Tibial artery (tissue), 4 donors: ENCODE measurements at places on chromosomes 12 and 14.

DNA sequence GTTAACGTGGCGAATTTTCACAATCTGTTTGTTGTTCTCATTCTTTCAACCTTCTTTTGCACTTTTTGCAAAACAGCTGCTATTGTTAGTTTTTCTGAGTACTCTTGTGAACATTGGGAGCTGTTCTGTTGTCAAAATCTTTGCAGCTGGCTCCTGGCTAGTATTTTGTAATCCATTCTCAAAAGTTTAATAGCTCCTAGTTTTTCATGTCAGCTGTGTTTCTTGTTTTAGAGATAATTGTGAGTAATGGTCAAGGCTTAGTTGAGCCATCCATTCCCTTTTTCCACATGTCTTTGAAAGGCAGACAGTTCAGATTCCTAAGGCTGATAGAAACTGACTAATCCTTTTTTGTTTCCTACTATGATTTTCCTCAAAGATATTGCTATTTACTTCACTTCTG is 39.1 kb upstream of the CRADD start:
- no peak overlapping the region for H3K27ac ChIP-seq
- no peaks in the 10 kb centered on the region for H3K4me1 ChIP-seq
- no peak for DNase-seq
- no peaks in the 10 kb centered on the region for H3K27me3 ChIP-seq

GRCh38 chr12:54240971-54241588 is 38.8 kb downstream of the CBX5 start:
- no peaks in the 10 kb centered on the region for H3K4me1 ChIP-seq
- H3K27ac ChIP-seq = no peak overlapping the region
- no peaks in the 10 kb centered on the region for H3K27me3 ChIP-seq
- DNase-seq = no peak
- H3K4me3 ChIP-seq = no peak overlapping the region
- peaks cover 49% of the 10 kb centered on the region for H3K36me3 ChIP-seq

GRCh38 chr12:30837595-30837994 is 82.8 kb upstream of the CAPRIN2 start:
- no peaks in the 10 kb centered on the region for H3K4me1 ChIP-seq
- H3K27me3 ChIP-seq = no peaks in the 10 kb centered on the region
- no peak for DNase-seq

GRCh38 chr14:61203081-61203753 is 77.9 kb downstream of the TMEM30B start:
- H3K4me3 ChIP-seq = no peak overlapping the region
- DNase-seq = no peak
- H3K4me1 ChIP-seq = no peaks in the 10 kb centered on the region
- H3K27me3 ChIP-seq = no peaks in the 10 kb centered on the region
- no peak overlapping the region for H3K27ac ChIP-seq
- H3K36me3 ChIP-seq = no peaks in the 10 kb centered on the region

GRCh38 chr12:123243671-123244262 is 10.5 kb downstream of the MTRFR start:
- no peak overlapping the region for H3K4me3 ChIP-seq
- DNase-seq = no peak
- no peaks in the 10 kb centered on the region for H3K36me3 ChIP-seq
- no peaks in the 10 kb centered on the region for H3K27me3 ChIP-seq
- peaks cover 15% of the 10 kb centered on the region for H3K4me1 ChIP-seq

GRCh38 chr14:54301359-54301758 is 95.4 kb upstream of the CDKN3 start:
- H3K36me3 ChIP-seq = no peaks in the 10 kb centered on the region
- no peak for DNase-seq
- H3K4me3 ChIP-seq = no peak overlapping the region
- no peak overlapping the region for H3K27ac ChIP-seq

- DNase-seq = no peak
- H3K4me1 ChIP-seq = no peaks in the 10 kb centered on the region
- H3K27ac ChIP-seq = no peak overlapping the region
- H3K36me3 ChIP-seq = peaks cover 10% of the 10 kb centered on the region
- H3K4me3 ChIP-seq = no peak overlapping the region
Observed at GRCh38 chr12:103819312-103819711, 21.7 kb downstream of the NT5DC3 start.

DNA sequence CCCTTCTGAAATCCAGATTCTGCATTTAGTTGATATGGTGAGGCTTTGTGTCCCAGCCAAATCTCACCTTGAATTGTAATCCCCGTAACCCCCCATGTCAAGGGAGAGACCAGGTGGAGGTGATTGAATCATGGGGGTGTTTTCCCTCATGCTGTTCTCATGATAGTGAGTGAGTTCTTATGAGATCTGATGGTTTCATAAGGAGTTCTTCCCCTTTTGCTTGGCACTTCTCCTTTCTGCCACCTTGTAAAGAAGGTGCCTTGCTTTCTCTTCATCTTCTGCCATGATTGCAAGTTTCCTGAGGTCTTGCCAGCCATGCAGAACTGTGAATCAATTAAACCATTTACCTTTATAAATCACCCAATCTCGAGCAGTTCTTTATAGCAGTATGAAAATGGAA is 23.1 kb upstream of the C12orf42 start:
- H3K27me3 ChIP-seq = no peaks in the 10 kb centered on the region
- no peak for DNase-seq
- no peaks in the 10 kb centered on the region for H3K36me3 ChIP-seq
- H3K27ac ChIP-seq = no peak overlapping the region

DNA sequence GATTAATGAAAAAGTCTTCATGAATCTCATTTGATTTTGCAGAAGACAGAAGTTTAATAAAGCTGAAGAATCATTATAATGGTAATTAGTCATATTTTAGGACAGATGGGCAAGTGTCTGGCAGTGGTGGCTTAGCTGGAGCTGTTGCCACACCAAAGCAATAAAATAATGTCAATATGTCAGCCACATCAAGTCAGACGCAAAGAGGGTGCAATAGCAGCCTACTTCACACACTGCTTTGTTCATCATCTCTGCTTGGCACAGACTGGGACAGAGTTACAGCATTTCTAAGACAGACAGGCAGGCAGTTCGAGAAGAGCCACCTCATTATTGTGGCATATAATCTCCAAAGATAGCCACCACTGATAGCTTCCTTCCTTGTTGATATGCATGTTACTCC is 16.9 kb upstream of the KRR1 start:
- no peaks in the 10 kb centered on the region for H3K36me3 ChIP-seq
- no peaks in the 10 kb centered on the region for H3K4me1 ChIP-seq
- H3K4me3 ChIP-seq = no peak overlapping the region
- H3K27ac ChIP-seq = no peak overlapping the region
- DNase-seq = no peak

- peak overlapping the region; percentile 99 for H3K27ac ChIP-seq
- H3K27me3 ChIP-seq = no peaks in the 10 kb centered on the region
- DNase-seq = peak; percentile 90
- H3K4me1 ChIP-seq = peaks cover 13% of the 10 kb centered on the region
Observed at GRCh38 chr12:26122681-26123481, 2.0 kb downstream of the BHLHE41 start.

DNA sequence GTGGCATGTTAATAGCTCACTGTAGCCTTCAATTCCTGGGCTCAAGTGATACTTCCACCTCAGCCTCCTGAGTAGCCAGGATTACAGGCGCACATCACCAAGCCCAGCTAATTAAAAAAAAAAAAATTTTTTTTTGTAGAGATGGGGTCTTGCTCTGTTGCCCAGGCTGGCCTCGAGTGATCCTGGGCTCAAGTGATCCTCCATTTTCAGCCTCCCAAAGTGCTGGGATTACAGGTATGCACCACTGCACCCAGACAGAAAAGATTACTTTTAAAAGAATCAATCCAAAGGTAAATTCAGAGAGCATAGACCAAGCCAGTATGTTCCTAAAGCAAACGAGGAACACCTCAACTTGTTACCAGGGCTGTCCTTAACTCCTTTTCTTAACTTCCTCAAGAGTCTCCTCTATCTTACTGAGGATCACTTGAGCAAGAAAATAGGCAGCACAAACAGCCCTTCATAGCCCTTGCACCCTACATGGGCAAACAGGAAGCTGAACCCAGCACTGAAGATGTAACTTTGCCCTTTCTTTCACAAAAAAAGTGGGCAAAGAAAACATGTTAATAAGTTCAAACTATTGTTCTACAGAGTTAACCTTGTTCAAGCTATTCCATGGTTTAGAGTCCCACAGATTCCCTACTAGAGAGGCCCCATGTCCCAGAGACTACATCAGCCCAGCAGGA is 11.3 kb downstream of the CS start:
- H3K4me1 ChIP-seq = no peaks in the 10 kb centered on the region
- H3K36me3 ChIP-seq = peaks cover 37% of the 10 kb centered on the region
- no peak overlapping the region for H3K4me3 ChIP-seq
- no peak for DNase-seq

- H3K4me3 ChIP-seq = no peak overlapping the region
- DNase-seq = no peak
- H3K27me3 ChIP-seq = no peaks in the 10 kb centered on the region
- H3K36me3 ChIP-seq = no peaks in the 10 kb centered on the region
- H3K4me1 ChIP-seq = no peaks in the 10 kb centered on the region
Observed at GRCh38 chr12:85825746-85826145, 10.5 kb downstream of the RASSF9 start.

GRCh38 chr14:71588576-71589215 is 343.5 kb upstream of the RGS6 start:
- no peaks in the 10 kb centered on the region for H3K27me3 ChIP-seq
- DNase-seq = no peak

DNA sequence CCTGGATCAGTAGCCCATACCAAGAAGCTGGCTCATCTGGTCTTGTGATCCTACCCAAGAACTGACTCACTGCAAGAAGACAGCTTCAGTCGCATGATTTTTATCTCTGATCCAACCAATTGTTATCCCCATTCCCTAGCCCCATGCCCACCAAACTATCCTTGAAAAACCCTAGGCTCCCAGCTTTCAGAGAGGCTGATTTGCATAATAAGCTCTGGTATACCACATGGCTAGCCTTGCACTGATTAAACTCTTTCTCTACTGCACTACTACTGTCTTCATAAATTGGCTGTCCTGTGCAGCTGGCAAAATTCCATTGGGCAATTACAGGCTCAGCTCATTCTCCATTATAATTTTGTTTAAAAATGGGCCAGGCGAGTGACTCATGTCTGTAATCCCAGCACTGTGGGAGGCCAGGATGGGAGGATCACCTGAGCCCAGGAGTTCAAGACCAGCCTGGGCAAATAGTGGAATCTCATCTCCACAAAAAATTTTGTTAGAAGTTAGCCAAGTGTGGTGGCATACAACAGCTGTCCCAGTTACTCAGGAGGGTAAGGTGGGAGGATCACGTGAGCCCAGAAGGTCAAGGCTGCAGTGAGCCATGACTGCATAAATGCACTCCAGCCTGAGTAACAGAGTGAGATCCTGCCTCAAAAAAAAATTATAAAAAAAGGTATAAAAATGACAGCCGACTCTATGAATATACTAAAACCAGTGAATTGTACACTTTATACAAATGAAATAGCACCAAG is 76.7 kb upstream of the EIF5 start:
- no peak overlapping the region for H3K27ac ChIP-seq
- H3K4me3 ChIP-seq = no peak overlapping the region
- DNase-seq = no peak
- H3K36me3 ChIP-seq = no peaks in the 10 kb centered on the region
- no peaks in the 10 kb centered on the region for H3K4me1 ChIP-seq

- H3K27me3 ChIP-seq = no peaks in the 10 kb centered on the region
- no peak overlapping the region for H3K4me3 ChIP-seq
- peaks cover 6% of the 10 kb centered on the region for H3K4me1 ChIP-seq
- DNase-seq = no peak
Observed at GRCh38 chr12:105214148-105214547, 21.8 kb downstream of the APPL2 start.

DNA sequence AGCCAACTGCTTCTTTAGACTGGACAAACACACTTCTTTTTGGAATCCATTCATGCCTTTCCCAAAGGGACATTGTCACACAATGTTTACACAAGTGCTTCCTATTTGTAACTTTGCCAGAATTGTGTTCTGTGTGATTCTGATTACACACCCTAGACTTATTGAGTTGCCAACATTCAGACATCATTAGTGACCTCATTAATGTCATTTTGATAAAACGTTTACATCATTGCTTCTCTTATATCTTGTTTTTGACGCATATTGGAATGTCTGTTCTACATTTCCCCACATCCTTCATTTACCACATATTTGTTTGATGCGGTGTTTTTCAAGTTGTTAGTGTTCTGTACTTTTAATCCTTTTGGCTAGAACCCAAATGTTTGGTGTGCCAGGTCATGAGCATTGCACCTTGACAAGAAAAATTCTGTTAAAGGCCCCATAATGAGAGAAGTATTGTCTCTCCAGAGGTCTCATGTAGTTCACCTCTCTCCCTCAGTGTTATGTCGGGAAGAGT is 305.5 kb downstream of the AEBP2 start:
- no peaks in the 10 kb centered on the region for H3K4me1 ChIP-seq
- no peak for DNase-seq
- no peak overlapping the region for H3K27ac ChIP-seq
- H3K27me3 ChIP-seq = no peaks in the 10 kb centered on the region
- H3K36me3 ChIP-seq = no peaks in the 10 kb centered on the region

DNA sequence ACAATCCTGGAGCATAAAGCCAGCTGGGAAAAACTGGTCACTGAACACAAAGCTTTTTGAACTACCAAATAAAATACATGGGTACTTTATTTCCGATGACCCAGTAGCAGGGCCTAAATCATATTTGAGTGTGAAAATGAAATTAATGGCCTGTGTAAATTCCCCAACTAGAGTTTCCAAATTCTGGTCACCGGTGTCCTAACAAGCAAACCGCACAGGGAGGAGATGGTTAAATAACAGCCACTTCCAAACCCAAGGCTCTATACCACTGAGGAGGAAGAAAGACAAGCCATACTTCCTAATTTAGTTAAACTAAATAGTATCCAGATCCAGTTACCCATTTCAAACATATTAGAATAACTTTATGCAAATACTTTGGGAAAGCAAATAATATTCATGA is 40.1 kb upstream of the DUSP6 start:
- no peaks in the 10 kb centered on the region for H3K36me3 ChIP-seq
- H3K4me1 ChIP-seq = no peaks in the 10 kb centered on the region
- DNase-seq = no peak
- H3K27ac ChIP-seq = no peak overlapping the region

DNA sequence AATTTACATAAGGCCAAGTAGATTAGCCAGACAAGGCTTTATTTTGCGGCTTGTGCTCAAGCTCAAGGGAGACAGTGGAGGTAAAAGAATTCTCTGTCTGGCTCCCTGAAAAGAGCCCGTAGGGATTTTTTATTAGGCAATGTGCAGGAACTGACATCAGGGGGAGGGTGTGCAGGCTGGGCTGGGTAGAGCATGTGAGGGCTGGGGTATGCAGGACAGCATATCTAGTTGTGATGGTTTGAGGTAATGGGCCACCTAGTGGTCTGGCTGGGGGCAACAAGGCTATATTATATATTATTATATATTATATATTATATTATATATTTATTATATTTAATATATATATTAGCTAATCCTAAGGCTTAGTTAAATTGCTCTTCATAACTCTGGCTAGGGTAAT is 102.1 kb downstream of the TMEM117 start:
- no peak overlapping the region for H3K4me3 ChIP-seq
- H3K27me3 ChIP-seq = no peaks in the 10 kb centered on the region
- H3K36me3 ChIP-seq = no peaks in the 10 kb centered on the region
- no peak overlapping the region for H3K27ac ChIP-seq
- H3K4me1 ChIP-seq = no peaks in the 10 kb centered on the region
- no peak for DNase-seq
